ENCODE measurements at places on chromosomes 3 and 15.

DNA sequence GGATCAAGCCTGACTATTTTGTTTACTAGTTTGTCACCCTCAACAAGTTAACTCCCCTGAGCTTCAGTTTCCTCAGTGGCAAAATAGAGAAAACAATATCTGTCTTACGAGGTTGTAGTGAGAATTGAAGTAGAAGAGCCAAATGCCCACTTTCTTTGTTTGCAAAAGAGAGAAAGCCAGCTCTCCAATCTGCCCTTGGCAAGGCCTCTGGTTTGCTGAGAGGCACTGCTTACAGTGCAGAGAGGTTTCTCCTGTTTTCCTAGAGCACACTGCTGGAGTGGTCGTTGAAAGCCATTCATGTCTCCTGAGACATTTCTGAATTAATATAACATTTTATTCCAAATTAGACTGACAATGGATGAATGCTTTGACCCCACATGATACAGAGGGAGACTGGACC lies 260.5 kb upstream of the IGF1R start:
- no peak for DNase-seq

DNA sequence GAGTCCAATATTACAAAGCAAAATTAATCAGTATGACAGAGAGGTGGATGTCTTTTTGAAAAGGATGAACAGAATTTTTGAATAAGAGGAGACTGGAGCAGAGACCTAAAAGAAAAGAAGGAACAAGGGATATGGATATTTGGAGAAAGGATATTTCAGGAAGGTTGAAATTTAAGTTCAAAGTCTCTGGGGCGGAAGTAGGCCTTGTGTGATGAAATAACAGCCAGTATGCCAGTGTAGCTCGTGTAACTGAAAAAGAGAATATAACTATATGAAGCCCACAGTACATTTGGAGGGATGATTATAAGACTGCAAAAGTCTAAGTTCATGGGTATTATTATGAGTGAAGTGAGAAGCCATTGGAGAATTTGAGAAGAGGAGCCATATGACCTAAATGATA lies 766.7 kb downstream of the GBE1 start:
- no peak for DNase-seq

DNA sequence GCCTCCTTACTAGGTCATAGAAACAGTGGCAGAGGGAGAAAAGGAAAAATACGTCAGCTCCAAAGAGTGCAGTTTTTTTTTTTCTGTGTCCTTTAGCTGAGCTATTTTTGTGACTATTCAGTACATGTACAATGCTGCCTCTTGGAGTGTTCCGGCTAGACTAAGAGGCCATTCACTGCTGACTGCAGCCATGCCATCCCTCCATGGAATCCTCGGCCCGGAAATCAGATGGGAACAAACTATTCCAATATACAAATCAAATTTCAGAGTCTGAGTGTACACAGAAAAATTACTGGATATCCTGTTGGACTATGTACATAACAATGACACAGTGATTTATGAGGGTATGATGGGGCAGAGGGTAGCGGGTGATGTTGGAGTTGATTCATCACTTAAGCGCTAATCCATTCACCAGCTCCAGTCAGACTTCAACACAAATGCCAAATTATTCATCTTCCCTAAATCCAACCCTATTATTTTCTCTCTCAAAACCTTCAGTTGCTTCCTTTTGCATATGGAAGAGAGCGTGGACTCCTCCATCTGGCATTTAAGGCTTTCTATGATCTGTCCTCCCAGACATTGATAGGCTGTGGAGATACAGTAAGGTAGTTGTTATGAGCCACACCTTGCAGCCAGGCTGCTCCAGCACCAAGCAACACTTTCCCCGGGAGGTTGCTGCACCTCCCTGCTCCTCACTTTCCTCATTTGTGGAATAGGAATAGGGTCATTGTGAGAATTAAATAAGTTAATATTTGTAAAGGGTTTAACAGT lies 109.1 kb downstream of the LPP start:
- no peak for DNase-seq

GRCh38 chr15:73393336-73393735 lies 24.6 kb upstream of the HCN4 start:
- DNase-seq: no peak
